Lung microvascular endothelial cell (primary cell): ENCODE measurements at places on chromosomes 7 and 10.

- DNase-seq: no peak
Measured at GRCh38 chr10:20959242-20959641, 62.1 kb upstream of the NEBL start.

- no peak for DNase-seq
Measured at GRCh38 chr10:61761825-61762217, 99.1 kb downstream of the CABCOCO1 start.

DNA sequence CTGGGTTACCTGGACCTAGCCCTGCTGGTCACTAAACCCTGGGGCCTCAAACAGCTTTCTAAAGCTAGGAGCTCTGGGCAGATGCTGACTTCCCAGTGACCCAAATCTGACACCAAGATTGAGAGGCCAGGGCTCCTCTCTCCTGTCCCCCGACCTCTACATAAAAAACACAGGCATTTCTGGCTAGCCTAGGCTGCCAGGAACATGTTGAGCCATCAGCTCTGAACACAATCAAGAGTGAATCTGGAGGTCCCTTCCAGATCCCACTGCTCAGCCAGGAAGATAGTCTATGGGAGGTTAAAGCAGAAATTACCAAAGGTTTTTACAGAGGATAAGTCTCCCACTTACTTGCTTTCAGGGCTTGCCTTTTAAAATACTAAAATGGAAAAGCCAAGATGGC is 22.1 kb upstream of the PDE1C start:
- no peak for DNase-seq

GRCh38 chr7:17520941-17521340 is 222.5 kb downstream of the AHR start:
- no peak for DNase-seq

DNA sequence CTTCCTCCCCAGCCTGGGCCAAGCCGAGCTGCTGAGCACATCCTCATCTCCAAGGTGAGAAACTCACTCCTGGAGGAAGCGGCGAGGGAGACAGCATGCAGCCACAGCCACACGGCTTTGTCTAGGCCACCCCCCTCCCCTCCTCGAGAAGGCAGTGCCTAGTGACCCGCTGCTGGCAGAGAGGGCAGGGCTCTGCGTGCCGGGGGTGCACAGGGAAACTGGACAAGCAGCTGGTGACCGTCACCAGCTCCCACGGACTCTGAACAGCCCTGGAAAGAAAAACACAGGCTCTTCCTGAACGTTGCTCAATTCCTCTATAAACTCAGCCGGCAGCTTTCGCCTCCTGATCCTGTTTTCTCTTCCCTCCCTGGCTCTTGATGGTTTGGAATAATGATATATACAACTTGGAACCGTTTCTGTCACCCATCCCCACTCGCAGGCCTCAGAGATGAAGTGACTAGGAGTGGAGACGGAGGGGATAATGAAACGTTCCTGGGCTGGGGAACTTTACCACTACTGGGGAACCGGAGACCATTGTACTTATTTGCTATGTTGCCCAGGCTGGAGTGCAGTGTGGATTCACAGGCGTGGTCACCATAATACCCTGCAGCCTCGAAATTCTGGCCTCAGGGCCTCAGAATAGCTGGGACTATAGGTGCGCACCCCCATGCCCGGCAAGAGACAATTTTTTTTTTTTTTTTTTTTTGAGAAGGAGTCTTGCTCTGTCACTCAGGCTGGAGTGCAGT is 19.3 kb downstream of the PAPOLB start:
- peak; percentile 98 for DNase-seq

DNA sequence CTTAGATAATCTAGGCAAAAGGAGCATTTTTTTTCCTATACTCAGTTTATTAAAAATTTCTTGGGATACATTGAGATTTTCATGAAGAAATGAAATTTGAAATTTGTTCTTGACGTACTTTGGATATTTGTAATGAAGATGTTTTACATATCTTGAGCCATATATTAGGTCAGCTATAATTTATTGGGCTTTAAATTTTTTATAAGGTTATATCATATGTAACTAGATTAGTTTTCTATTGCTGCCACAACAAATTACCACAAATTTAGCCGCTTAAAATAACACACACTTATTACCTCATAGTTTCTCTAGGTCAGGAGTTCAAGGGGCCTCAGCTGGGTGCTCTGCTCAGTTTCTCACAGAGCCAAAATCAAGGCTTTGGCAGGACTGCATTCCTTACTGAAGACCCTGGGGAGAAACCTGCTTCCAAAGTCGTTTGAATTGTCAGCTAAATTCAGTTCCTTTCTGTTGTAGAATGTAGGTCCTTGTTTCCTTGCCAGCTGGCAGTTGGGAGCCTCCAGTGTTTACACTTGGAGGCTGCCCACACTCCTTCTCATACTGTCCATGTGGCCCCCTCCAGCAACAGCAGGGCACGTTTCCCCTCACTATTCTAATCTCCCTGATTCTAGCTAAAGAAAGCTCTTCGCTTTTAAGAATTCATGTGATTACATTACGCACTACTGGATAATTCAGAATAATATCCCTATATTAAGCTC is 42.6 kb upstream of the DNAH11 start:
- no peak for DNase-seq

DNA sequence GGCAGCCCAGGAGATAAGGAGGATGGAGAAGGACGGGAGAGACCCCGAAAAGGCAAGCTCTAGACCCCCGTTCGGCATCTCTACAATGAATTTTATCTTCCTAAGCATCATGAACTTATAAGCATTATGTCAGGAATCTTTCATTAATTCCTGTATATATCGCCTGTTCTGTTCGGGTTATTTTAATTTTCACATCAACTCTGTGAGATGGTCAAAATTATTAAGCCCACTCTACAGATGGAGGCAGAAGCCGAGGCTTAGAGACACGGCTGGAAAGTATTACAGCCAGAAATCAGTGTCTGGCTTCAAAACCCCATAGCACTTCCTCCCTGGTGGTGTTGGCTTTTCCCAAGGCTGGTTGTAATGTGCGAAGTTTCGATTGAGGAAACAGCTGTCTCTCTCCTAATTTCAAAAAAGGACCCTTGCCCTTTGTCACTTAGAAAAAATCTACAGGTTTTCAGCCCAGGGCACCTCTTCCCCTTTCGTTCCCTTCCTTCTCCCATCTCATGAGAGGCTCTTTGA is 1.5 kb upstream of the GRM8 start:
- no peak for DNase-seq

- DNase-seq: no peak
Measured at GRCh38 chr7:113875224-113875623, 43.6 kb downstream of the PPP1R3A start.

DNA sequence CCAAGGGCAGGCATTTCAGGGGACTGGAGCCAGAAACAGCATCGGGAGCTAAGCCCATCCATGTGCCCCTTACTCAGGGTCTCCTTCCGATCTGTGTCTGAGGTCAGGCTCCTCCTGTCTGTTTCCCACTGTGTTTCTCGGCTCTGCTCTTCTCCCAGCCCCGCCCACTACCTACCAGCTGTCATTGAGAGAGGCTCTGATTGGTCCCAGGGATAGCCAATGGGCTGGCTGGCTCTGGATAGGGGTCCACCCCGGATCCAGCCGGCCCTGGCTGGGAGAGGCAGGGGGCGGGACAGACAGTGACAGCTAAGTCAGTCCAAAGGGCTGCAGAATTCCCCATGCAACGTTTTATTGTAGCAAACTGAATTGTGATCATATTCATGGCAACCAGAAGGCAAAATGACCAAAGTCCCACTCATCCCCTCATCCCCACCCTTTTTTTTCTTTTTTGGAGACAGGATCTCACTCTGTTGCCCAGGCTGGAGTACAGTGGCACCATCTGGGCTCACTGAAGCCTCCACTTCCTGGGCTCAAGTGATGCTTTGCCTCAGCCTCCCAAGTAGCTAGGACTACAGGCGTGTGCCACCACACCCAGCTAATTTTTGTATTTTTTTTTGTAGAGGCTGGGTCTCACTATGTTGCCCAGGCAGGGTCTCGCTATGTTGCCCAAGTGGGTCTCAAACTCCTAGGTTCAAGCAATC is 76.3 kb downstream of the CLIP2 start:
- DNase-seq: peak; percentile 70

DNA sequence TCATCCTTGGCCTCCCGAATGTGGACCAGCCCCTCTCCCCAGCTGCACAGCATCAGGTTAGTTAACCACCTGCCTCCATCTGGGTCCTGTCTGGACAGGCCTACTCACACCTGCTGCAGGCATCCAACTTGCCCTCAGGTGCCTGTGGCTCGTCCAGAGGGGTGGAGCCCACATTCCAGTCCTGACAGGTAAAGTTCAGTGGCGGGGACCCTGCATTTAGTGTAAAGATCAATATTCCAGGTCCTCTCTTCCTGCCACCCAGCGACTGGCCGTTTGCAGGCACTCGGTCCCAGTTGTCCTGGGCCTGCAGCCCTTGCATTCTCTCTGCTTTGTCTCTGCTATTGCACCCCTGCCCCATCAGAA is 15.0 kb downstream of the HTRA1 start:
- no peak for DNase-seq

DNA sequence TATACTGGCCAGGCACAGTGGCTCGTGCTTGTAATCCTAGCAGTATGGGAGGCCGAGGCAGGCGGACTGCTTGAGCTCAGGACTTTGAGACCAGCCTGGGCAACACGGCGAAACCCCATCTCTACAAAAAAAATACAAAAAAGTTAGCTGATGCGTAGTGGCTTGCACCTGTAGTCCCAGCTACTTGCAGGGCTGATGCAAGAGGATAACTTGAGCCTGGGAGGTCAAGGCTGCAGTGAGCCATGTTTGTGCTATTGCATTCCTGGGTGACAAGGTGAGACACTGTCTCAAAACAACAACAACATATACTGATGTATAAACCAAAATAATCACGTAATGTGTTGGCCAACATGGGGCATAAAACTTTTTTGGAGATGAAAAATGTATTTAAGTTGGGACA is 6.4 kb upstream of the NPM3 start:
- no peak for DNase-seq

DNA sequence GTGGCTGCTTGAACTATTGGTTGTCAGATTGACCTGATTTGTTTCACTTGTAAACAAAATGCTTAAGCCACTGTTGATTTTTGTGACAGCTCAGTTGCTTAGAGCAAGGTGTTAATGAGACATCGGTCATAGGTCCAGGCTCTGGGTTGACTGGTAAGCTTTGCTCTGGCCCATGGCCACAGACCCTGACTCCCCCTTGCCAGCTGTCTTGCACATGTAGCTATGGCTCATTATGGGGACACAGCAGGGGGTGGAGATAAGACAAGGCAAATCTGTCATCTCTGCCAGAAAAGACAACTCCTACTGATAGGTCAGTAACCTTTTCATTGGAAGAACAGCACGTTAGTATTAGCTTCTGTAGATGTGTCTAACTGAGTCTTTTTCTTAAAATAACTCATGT is 95.3 kb downstream of the KAT6B start:
- no peak for DNase-seq

GRCh38 chr10:72079356-72079755 is 9.0 kb downstream of the SPOCK2 start:
- no peak for DNase-seq

- DNase-seq: no peak
Measured at GRCh38 chr10:23310404-23310803, 34.2 kb downstream of the C10orf67 start.

GRCh38 chr7:97623333-97623732 is 108.6 kb upstream of the TAC1 start:
- DNase-seq: no peak

GRCh38 chr7:101399759-101400158 is 37.1 kb downstream of the COL26A1 start:
- DNase-seq: no peak

DNA sequence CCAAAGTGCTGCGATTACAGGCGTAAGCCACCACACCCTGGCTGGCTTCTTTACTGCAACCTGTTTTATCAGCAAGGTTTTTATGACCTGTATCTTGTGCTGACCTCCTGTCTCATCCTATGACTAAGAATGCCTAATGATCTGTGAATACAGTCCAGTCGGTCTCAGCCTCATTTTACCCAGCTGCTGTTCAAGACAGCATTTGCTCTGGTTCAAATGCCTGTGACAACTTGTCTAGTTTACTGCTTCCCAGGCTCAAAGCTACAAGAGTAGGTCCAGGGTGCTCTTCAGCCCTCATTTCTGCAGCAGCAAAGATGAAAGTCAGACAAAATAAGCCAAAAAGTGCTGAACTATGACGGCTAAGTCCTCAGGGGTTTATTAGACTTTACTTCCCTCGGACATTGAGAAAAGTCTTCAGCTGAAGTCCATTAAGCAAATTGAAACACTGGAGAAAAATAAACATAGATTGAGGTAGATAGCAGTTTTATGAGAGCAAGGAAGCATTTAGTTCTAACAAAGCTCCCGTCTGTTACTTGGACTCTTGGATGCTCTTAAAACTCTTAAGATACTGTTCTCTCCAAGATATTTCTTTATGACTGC is 12.5 kb upstream of the LYZL1 start:
- DNase-seq: no peak
